Activated CD4-positive, alpha-beta memory T cell treated with anti-CD3 and anti-CD28 coated beads for 36 hours (primary cell): ENCODE measurements at places on chromosomes 16 and 17.

- DNase-seq: no peak
These were observed 9.7 kb downstream of the NHERF2 start for GRCh38 chr16:2036200-2036966.

- no peak for DNase-seq
These were observed 23.1 kb upstream of the ALDH3A1 start for GRCh38 chr17:19770985-19771735.

GRCh38 chr16:4936181-4936990, 562 bp downstream of the PPL start:
- no peak for DNase-seq

DNA sequence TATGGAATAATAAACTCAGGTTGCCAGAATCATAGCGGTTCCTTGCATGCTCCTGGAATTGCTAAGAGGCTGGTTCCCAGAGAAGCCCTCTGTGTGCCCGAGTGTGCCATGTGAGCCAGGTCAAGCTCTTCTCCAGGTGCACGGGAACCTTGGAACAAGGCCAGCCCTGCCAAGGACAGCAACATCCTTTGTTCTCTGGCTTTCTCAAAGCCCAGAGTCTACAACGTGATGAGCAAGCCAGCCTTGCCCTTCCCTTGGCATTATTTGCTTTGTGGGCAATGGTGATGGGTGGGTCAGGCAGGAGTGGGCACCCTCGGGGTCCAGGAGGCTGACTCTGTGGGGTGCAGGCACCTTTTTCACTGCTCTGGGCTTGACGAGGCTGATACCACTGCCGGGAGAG, 14.2 kb upstream of the SEC14L1 start:
- no peak for DNase-seq

DNA sequence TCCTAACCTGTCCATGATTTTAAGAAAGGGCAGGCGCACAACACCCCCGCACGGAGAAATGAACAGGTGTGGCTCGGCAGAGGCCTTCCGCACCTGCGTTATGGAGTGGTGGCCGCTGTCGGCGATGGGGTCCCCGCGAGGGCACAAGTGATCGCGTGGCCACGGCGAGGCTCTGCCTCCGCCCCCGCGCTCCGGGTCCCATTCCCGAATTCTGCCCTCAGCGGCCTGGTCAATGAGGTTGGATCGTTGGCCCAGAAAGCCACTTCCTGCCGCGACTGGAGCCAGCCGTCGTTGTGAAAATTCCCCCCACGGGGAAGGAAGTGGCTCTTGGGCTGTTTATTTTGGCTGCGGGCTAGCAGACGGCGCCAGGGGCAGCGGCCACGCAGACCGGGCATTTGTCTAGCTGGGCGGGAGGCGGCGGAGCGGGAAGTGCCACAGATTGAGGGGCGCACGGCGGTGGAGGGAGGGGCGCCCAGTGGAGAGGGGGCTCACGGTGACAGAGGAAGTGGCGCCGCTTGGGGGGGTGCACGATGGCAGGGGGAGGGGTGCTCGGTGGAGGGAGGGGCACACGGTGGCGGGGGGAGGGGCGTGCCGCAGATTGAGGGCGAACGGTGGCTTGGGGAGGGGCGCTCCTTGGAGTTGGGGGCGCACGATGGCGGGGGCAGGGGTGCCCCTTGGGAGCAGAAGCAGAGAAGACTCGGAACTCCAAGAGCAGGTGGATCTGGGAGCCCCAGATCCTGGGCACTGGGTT, 25.0 kb downstream of the MRC2 start:
- peak; percentile 57 for DNase-seq

- DNase-seq: no peak
These were observed 37.6 kb downstream of the TTLL6 start for GRCh38 chr17:48779421-48779820.

GRCh38 chr17:48453447-48453846, 23.4 kb upstream of the SKAP1 start:
- DNase-seq: no peak

GRCh38 chr17:79304884-79305283, 230.3 kb downstream of the ENGASE start:
- no peak for DNase-seq

DNA sequence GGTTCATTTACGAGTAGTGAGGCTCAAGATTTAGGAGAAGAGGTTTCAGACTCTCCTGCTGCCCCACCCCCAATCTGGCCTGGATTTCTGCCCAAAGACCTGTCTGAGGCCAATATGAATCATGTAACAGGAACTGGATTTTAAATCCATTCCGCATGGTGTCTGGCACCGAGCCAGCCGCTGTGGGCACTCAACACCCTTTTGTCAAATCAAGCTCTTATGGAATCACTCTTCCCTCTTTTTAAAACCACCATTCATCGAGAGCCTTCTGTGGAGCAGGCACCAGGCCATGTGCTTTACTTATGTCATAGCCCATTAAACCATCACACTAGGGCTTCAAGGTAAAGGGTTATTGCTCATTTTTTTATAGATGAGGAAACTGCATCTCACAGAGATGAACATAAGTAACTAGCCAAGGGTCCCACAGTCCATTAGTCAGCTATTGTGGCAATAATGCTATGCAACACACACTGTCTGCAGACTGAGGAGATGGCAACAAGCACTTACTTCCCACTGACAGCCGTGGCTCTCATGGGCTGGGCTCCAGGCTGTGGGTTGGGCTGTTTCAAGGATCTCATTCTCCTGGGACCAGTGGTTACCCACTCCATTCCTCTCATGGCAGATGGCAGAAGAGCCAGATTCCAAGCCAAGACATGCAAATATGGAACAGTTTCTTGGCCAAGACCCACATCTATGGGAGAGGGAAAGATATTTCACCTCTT, 93.6 kb downstream of the WSCD1 start:
- DNase-seq: no peak

DNA sequence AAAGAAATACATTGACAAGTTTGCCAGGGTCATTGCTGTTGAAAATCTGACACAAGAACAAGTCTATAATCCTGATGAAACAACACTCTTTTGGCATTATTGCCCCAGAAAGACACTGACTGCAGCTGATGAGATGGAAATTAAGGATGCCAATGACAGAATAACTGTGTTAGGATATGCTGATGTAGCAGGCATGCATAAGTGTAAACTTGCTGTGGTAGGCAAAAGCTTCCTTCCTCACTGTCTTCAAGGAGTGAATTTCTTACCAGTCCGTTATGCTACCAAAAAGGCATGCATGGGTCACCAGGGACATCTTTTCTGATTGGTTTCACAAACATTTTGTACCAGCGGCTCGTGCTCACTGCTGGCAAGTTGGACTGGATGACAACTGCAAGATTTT, 10.5 kb downstream of the GDPD1 start:
- no peak for DNase-seq
